ENCODE measurements at places on chromosomes 12 and 14.

GRCh38 chr12:111529424-111530368, 69.4 kb downstream of the ATXN2 start:
- peak; percentile 87 for DNase-seq

- DNase-seq = no peak
Observed at GRCh38 chr14:63933110-63933509, 80.3 kb downstream of the SYNE2 start.

DNA sequence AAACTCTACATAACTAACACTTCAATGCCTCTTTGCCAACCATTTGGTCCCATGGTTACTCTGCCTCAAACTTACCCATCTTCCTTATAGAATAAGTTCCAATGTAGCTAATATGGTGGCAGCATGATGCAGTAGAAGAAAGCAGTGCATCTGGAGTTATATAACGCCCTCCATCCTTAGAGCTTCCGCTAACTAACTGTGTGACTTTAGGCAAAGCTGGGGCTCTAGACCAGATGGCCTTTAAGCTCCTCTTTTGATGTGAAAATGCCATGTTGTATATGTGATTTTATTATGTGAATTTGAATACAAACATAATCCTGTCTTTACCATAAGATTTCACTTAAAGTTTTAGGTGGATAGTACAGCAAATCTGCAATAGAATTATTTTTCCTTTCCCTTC, 6.1 kb downstream of the ABCD2 start:
- no peak for DNase-seq

GRCh38 chr12:6356374-6356820, 14.5 kb upstream of the TNFRSF1A start:
- no peak for DNase-seq

DNA sequence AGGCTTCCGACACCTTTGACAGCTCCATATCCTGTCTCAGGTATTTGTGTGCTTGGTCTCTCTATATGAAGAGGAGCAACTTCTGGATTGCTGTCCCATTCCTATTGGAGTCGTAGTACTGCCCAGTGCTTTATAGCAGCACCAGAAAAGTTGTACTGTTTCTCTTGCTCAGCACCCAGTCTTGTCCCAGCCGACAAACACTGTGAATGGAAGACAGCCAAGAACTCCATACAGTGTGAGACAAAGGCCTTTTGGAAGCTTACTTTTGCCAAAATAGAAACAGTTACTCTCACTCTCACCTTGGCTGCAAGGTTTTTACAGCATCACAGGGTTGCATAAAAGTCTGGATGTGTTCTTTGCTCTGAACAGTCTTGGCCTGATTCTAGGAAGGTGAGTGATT, 105.3 kb downstream of the TGFB3 start:
- DNase-seq = no peak

DNA sequence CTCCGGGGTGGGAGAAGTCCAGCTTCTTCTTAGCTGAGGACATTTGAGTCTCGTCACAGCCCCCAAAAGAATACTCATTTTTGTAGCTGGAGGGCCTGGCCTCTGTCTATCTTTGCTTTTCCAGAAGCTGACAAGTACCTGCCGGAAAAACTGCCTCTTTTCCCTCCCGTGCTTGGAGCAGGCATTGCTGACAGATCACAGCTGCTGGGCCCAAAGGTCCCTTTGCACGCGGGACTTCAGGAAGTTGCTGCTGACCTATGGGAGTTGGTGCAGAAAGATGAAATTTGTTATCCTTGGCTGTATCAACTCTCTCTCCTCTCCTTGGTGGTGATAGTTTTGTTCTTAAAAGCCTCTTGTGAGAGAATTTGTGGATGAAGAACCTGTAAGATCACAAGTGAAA, 92.8 kb downstream of the PAPOLA start:
- DNase-seq = no peak

GRCh38 chr12:104460973-104461698, 4.4 kb downstream of the CHST11 start:
- peak; percentile 63 for DNase-seq

DNA sequence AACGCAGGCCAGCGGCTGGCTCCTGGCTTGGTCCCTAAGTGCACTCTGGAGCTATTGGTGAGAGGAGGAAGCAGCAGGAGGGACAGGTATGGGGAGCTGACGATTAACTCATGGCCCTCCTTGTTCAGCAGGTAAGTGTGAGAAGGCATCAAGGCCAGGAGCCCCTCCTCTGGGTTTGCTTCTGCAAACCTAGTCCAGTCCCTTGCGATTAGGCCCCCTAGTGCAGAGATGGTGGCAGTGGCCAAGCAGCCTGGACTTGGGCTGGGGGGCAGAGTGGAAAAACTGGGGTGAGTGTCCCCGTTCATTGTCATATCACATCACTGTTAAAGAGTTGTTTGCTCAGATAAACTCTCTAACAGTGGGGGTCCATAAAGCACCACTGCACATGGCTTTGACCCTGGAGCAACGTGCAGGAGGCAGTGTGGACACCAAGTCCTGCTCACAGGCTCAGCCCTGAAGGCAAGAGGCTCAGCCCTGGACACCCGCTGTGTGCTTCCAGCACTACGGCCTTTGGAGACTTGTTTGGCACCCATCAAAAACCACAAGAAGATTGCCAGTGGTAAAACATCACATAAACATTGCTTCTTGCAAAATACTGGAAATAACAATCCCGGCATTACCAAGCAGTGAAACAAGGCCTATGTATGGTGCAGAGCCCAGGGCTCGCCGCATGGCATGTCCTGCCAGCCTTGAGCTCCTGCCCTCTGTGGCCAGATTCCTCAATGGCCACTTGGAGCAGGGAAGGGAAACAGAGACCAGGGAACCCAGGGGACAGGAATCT, 184.3 kb upstream of the RTL1 start:
- DNase-seq = no peak

- DNase-seq = no peak
Observed at GRCh38 chr12:19298836-19299605, 140.3 kb upstream of the AEBP2 start.

DNA sequence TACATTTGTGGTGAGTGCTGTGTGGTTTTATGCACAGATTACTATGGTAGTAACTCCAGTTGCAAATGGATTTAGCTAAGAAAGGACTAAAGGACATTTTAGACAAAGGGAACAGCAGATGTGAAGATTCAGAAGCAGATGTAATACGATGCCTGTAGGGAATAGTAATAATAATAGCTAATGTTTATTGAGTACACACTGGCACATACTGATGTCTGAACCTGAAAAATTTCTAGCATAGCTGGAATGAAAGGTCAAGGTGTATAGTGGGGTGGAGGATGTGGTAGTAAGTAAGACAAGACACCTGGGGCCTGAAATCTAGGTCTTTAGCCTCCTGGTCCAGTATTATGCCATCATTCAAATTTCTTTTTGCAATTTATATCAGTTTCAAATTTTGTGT, 54.3 kb upstream of the LRTM2 start:
- DNase-seq = no peak

DNA sequence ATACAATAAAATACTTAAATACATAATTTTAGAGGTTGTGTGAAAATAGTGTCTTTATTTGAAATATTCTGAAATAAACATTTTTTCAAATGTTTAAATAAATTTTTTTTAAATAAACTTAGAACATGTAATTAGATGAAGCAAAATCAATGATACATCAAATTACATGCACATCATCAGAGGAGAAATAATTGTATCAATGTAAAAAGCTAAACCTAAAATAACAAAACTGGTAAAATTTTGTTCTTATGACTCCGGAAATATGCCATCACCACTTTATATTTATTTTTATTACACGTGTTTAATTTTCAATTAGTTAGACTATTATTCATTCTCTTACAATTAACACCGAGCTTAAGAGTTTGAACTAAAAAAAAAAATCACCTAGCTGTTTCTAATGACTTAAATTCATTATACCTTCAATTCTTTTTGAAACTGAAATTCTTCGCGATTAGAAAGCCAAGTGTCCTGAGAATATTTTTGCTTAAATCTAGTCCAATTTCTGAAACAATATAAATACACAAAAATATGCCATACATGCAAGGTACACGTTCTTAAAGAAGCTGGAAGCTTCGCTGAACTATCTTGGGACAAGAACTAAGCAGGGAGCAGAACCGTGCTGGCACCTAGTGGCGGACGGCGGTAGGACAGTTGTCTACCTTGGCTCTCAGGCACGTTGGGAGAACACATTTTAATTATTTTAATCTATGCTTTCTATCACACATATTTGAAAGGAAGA, 230.5 kb downstream of the SLC25A21 start:
- DNase-seq = peak; percentile 70

DNA sequence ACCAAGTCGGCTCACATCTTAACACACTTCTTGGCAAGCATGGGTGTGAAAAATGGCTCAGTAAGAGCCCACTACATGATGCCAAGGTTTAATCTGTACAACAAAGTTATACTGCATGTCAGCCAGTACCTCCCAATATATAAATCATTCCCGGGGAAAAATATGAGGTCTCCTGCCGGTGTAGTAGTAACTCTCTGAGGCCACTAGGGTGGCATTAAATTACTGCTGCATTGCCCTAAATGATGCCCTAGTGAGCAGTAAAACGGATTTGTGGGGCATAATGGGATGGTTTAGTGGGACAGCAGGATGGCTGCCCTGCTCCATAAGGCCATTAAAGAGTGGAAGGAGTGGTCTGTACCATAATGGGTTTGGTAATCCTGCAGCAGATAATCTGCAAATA, 267.7 kb downstream of the MED13L start:
- DNase-seq = no peak

GRCh38 chr14:78840898-78841297, 670.7 kb downstream of the NRXN3 start:
- no peak for DNase-seq

DNA sequence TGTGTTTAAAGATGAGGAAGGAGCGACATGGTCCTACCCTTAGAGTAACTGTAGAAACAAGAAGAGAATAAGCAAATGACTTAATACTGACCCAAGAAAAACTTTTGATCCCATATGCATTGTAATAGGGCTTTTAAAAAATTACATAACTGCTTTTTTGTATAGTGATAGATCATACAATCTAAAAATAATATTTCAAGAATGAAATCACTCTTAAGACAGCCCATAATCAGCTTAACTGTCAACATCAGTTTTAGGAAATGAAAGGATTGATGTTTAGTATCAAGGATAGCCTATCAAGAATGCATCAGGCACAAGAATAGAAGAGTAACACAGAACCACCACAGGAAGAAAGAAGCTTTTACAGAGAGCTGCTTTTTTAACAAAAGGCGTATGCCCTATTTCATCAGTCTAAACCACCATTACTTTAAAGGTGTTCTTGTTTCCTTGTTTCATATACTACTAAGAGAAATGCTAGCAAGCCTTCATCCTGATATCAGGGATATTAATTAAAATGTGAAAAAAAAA, 64.5 kb downstream of the MARK3 start:
- DNase-seq = no peak

- DNase-seq = peak; percentile 53
Observed at GRCh38 chr12:121513464-121514183, 67.2 kb downstream of the KDM2B start.

GRCh38 chr14:24481622-24482324, 26.3 kb downstream of the CMA1 start:
- peak; percentile 70 for DNase-seq

Data from hematopoietic multipotent progenitor cell treated with erythropoietin and hydrocortisone succinate and interleukin-3 and kit ligand, for 4 days (in vitro differentiated cells).